ENCODE measurements at places on chromosomes 2 and 18. TPM values are rescaled to one million over a fixed set of nuclear protein-coding genes. Genes with fewer than 3 reads are reported as not detected.

GRCh38 chr2:74816540-74817303 is 17.2 kb upstream of the HK2 start:
- no peaks in the 10 kb centered on the region for H3K27me3 ChIP-seq
- no peaks in the 10 kb centered on the region for H3K36me3 ChIP-seq
- H3K4me1 ChIP-seq, result peaks cover 3% of the 10 kb centered on the region
- no peak overlapping the region for H3K27ac ChIP-seq
- no peak overlapping the region for H3K4me3 ChIP-seq

Gene CRYBA2
- total RNA-seq, result not detected

Gene CASP10
- total RNA-seq, result 25.5 TPM

DNA sequence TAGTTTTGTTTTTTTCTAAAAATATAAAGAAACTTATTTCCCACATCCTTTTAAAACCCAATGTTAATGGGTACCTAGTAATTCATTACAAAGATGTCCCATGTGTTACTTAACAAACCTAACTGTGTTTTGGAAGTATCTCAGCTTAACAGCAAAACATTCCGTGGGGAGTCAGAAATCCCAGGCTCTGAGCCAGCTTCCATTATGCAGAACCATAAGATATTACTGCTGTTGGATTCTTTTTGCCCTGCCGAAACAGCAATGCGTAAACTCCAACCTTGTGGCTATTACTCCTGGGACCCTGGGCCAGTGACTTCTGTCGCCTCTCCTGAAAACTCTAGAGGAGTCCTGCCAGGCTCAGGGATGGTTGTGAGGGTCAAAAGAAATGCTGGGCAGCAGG is 174.1 kb downstream of the UXS1 start:
- H3K27ac ChIP-seq, result no peak overlapping the region
- H3K27me3 ChIP-seq, result no peaks in the 10 kb centered on the region
- H3K4me3 ChIP-seq, result no peak overlapping the region
- no peaks in the 10 kb centered on the region for H3K36me3 ChIP-seq
- peaks cover 11% of the 10 kb centered on the region for H3K4me1 ChIP-seq
- DNase-seq, result no peak

Gene CSRNP3
- total RNA-seq, result not detected

- no peak overlapping the region for H3K4me3 ChIP-seq
- no peak overlapping the region for H3K27ac ChIP-seq
- no peaks in the 10 kb centered on the region for H3K27me3 ChIP-seq
Observed at GRCh38 chr2:116732322-116732721, 1082.2 kb upstream of the DDX18 start.

Gene DUSP19
- 2.0 TPM for total RNA-seq

Gene NETO1
- not detected for total RNA-seq

GRCh38 chr2:186136860-186137259 is 349.2 kb upstream of the ZC3H15 start:
- no peaks in the 10 kb centered on the region for H3K27me3 ChIP-seq
- no peak overlapping the region for H3K27ac ChIP-seq
- no peak overlapping the region for H3K4me3 ChIP-seq
- DNase-seq, result no peak
- H3K36me3 ChIP-seq, result no peaks in the 10 kb centered on the region

Gene AAK1
- total RNA-seq, result 78.3 TPM

GRCh38 chr2:15919716-15920434 is 20.5 kb upstream of the MYCN start:
- H3K4me1 ChIP-seq, result no peaks in the 10 kb centered on the region
- H3K27ac ChIP-seq, result no peak overlapping the region
- no peak overlapping the region for H3K4me3 ChIP-seq
- H3K27me3 ChIP-seq, result peaks cover 15% of the 10 kb centered on the region
- H3K36me3 ChIP-seq, result no peaks in the 10 kb centered on the region
- DNase-seq, result no peak

Gene OSR1
- total RNA-seq, result not detected

- peaks cover 4% of the 10 kb centered on the region for H3K4me1 ChIP-seq
- no peak overlapping the region for H3K4me3 ChIP-seq
- DNase-seq, result no peak
- H3K27me3 ChIP-seq, result peaks cover 19% of the 10 kb centered on the region
- no peaks in the 10 kb centered on the region for H3K36me3 ChIP-seq
- no peak overlapping the region for H3K27ac ChIP-seq
Observed at GRCh38 chr2:149145314-149146295, 107.1 kb downstream of the LYPD6B start.

Gene CNGA3
- total RNA-seq, result not detected

DNA sequence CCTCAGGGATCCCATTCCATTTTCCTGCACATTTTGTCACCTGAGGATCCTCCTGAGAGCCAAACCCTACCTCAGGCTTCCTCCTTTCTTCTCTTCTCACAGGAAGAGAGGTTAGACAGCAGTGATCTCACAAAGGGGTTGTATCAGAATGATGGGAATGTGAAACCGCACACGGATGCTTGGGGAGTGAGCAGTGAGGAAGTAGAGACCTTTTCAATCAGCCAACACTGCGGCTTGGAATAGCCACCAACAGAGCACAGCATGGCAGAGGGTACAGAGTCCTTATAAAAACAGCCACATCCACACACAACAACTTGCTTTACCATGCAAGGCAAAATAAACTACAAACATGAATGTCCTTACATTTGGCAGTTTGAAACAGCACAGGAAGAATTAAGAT is 8.7 kb downstream of the TMEM182 start:
- H3K36me3 ChIP-seq, result peaks cover 28% of the 10 kb centered on the region
- no peaks in the 10 kb centered on the region for H3K27me3 ChIP-seq
- no peaks in the 10 kb centered on the region for H3K4me1 ChIP-seq
- no peak for DNase-seq
- H3K4me3 ChIP-seq, result no peak overlapping the region

DNA sequence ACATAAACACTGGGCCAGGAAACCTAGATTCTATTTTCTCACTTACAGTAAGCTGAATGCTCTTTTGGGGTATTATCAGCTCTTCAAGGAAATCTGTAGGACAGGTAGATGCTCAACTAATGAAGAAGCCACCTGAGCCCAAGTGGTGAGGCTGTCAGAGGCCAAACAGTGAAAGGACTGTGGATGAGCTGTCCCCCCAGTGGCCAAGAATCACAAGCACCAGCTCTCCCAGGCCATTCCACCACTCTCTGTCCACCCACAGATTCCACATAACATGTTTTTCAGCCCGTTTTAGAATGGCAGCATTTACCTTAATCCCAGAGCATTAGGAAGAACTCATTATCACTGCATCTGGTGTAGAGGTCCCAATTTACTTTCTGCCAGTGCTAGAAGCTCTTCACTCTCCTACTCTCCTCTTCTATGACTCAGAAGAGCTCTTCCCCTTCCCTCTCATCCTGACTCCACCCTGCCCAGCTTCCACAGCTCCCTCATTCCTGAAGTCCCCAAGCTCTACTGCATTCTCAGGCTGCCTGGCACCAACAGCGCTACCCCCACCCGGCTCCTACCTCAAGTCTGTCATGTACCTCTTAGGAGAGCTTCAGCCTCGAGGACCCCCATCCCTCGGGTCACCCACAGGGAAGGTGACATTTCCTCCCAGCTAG is 43.8 kb upstream of the GORASP2 start:
- no peaks in the 10 kb centered on the region for H3K4me1 ChIP-seq
- H3K27ac ChIP-seq, result no peak overlapping the region
- H3K4me3 ChIP-seq, result no peak overlapping the region
- H3K27me3 ChIP-seq, result peaks cover 14% of the 10 kb centered on the region
- H3K36me3 ChIP-seq, result no peaks in the 10 kb centered on the region

Data from activated naive CD8-positive, alpha-beta T cell treated with anti-CD3 and anti-CD28 coated beads for 36 hours (primary cell).